Vagina (tissue), 2 donors: ENCODE measurements at places on chromosomes 2 and 18.

GRCh38 chr2:238954841-238955591 lies 107.1 kb downstream of the TWIST2 start:
- peak; percentile 83 for DNase-seq
- peak overlapping the region; percentile 7 for H3K27ac ChIP-seq
- H3K4me1 ChIP-seq = peaks cover 11% of the 10 kb centered on the region

DNA sequence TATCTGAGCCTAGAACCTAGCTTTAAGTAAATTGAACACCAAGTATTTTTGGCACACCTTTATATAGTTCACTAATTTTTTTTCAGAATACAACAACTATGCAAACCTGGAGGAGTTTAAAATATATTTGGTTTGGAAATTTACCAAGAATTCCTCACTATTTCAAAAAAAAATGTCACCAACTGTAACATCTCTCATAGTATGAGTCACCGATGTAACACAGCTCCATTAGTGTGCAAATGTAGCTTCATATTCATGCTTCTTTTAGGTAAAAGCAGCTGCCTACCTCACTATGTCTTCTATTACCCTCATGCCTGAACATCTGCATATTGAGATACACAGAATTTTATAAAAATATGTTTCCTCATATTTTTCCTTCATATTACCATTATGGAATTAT lies 80.5 kb downstream of the NRXN1 start:
- H3K27me3 ChIP-seq = no peaks in the 10 kb centered on the region
- H3K36me3 ChIP-seq = no peaks in the 10 kb centered on the region
- H3K4me3 ChIP-seq = no peak overlapping the region
- H3K27ac ChIP-seq = no peak overlapping the region

DNA sequence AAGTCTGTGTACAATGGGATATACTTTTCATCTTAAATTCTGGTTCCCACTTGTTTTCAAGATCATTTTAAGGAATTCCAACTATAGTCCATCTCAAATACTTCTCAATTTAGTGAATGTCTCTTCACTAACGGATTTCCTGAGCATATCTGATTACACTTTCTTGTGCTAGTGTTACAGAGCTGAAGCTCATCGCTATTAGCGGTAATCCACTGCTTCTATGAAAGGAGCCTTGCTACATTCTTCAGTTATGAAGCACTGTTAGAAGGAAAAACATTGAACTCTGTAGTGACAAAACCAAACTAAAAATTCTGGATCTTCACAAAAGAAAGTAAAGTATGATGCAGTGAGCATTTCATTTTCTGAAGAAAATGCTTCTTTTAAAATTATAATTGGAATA lies 72.0 kb downstream of the AGPS start:
- H3K36me3 ChIP-seq = peaks cover 22% of the 10 kb centered on the region
- DNase-seq = no peak
- no peaks in the 10 kb centered on the region for H3K27me3 ChIP-seq
- no peak overlapping the region for H3K27ac ChIP-seq
- no peak overlapping the region for H3K4me3 ChIP-seq

- no peaks in the 10 kb centered on the region for H3K36me3 ChIP-seq
- no peak for DNase-seq
- no peak overlapping the region for H3K27ac ChIP-seq
- H3K27me3 ChIP-seq = no peaks in the 10 kb centered on the region
Measured at GRCh38 chr2:191158747-191159146, 8.0 kb upstream of the STAT4 start.

DNA sequence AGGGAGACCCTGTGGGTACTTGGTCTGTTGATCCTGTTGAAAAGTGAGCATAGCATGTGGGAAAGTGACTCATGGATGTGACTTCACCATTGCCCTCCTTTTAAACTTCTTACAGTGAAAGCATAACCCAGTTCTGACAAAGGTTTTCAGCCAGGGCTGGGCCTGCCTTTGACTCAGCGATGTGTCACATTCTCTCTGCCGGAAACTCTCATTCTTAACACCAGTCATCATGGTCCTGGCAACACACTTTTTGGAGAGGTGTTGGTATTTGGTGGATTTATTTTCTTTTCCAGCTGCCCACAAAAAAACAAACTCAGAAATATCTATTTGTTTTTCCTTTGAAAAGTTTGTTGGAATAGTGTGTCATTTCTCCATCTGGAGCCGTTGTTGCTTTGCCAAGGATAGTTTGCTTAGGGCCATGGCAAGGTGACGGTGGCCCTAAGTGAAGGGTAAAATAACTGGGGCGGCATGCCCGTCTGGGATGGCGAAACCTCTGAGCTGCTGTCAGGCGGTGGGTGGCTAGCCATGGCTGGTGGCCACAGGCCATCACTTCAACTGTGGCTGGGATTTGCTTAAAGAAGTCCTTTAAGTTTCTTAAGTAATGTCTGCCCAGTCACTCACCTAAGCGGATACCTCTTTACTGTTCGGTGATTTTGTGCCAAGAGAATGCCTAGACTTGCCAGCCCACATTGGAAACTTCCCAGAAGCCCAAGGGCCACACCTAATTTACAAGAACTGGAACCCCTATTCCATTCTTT lies 123.3 kb downstream of the LTBP1 start:
- H3K4me1 ChIP-seq = peaks cover 30% of the 10 kb centered on the region
- no peak for DNase-seq
- H3K4me3 ChIP-seq = no peak overlapping the region
- no peaks in the 10 kb centered on the region for H3K36me3 ChIP-seq

DNA sequence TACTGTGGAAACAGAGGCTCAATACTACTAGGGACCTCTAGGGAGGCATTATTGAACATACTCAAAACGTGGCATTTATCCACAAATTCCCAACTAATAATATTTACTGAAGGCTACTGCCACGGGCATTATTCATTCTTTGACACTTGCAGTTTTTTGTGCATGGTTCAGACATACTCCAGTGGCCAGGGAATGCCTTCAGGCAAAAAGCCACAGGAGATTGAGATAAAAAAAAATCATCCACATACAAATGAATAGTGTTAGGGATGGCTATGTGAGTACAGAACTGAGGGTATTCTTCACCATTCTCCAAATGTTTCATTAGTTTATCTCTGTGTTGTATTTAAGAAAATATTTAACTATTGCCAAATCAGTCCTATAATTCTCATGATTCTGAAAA lies 974.9 kb upstream of the PIK3C3 start:
- no peaks in the 10 kb centered on the region for H3K36me3 ChIP-seq
- no peaks in the 10 kb centered on the region for H3K4me1 ChIP-seq
- DNase-seq = no peak
- no peak overlapping the region for H3K4me3 ChIP-seq

DNA sequence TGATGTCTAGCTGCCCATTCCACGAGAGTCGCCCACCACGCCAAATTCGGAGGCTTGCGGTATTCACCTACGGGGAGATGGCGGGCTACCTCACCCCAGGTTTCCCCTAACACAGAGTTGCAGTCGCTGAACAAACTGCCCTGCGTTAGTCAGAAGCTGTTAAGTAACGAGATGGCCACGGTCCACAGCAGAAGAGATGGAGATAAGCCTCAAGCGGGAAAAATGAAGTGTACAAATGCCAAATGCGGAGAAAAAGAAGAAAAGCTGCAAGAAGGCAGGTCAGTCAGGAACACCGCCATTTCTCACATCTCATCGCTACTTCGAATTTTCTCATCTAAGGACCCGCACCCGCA lies 425 bp downstream of the ASB3 start:
- H3K27ac ChIP-seq = peak overlapping the region; percentile 82
- H3K4me3 ChIP-seq = peak overlapping the region; percentile 95
- no peak for DNase-seq
- peaks cover 60% of the 10 kb centered on the region for H3K4me1 ChIP-seq
- H3K27me3 ChIP-seq = no peaks in the 10 kb centered on the region
- no peaks in the 10 kb centered on the region for H3K36me3 ChIP-seq

DNA sequence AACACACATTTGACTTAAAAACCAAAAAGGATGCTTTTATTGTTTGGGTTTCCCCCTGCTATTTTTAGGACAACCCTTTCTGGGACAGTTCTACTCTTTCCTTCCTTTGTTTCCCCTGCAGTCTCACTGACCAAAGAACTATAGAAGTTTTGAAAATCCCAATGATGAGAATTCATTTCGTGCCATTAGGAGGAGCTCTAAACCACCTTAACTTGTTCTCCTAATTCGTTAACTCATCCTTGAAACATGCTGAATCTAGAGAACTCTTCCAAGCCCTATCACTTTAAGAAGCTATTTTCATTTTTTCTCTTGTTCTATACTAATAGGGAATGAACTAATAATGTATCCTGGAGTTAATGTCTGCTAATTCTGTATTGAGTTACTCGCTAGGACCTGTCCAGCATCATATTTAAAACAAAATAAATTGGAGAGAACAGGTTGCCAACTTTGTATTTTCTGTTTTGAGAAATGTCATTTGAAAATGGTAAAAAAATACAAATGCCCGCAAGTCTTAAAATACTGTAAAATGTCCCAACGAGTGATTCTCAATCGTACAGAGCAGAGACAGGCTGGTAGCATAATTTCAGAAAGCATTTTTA lies 62.9 kb downstream of the AFTPH start:
- no peak overlapping the region for H3K27ac ChIP-seq
- no peak for DNase-seq
- H3K4me3 ChIP-seq = no peak overlapping the region

DNA sequence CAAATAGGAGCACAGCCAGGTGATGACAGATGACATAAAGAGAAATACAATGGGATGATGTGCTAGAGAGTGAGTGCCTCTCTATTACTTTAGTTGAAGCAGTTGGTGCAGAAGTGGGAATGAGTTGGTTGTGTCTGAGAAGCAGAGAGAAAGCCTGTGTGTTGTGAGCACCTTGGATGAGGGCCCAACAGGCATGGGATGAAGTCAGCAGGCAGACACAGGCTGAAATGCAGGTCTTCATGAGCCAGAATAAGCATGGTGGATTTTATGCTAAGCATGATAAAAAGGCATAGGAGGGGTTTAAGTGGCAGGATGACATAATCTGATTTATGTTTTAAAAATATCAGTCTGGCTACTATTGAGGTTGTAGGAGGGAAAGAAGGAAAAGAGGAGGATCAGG lies 71.5 kb downstream of the KLHL14 start:
- H3K36me3 ChIP-seq = no peaks in the 10 kb centered on the region
- no peaks in the 10 kb centered on the region for H3K27me3 ChIP-seq
- no peaks in the 10 kb centered on the region for H3K4me1 ChIP-seq

DNA sequence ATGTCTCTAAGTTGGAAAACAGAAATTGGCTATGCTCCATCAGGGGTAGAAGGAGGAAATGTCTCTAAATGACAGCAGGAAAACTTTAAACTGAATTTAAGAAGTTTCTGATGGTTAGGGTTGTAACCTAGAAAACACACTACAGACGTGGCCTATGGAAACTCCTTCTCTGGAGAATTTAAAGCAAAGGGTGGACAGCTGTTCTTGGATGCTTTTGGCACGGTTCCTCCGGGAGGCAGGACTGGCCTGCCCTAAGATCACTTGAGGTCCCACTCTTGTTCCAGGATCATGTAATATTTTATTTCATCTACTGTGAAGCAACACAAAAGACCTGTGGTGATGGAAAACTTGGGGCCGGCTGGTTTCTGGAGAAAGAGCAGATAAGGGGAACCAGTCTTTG lies 77.0 kb downstream of the NRP2 start:
- no peaks in the 10 kb centered on the region for H3K36me3 ChIP-seq
- H3K4me3 ChIP-seq = no peak overlapping the region

DNA sequence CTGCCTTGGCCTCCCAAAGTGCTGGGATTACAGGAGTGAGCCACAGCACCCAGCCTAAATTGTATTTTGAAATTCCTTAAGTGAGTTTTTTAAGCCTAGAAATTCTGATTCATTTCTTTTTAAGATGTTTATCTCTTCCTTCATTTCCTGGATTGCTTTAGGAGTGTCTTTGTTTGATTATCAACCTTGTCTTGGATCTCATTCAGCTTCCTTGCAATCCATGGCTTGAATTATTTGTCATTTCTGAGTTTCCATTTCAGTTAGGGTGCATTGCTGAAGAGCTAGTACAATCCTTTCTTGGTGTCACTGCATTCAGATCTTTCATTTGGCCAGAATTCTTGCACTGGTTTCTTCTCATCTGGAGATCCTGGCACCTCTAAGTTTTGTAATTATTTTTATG lies 606.4 kb upstream of the ZNF804A start:
- H3K4me1 ChIP-seq = no peaks in the 10 kb centered on the region
- H3K27ac ChIP-seq = no peak overlapping the region
- no peak for DNase-seq
